ENCODE measurements at places on chromosomes 3 and 15.

GRCh38 chr3:113912552-113913236 is 35.1 kb upstream of the ZDHHC23 start:
- no peak for DNase-seq

GRCh38 chr3:111035902-111036301 is 35.7 kb upstream of the NECTIN3 start:
- DNase-seq: no peak

DNA sequence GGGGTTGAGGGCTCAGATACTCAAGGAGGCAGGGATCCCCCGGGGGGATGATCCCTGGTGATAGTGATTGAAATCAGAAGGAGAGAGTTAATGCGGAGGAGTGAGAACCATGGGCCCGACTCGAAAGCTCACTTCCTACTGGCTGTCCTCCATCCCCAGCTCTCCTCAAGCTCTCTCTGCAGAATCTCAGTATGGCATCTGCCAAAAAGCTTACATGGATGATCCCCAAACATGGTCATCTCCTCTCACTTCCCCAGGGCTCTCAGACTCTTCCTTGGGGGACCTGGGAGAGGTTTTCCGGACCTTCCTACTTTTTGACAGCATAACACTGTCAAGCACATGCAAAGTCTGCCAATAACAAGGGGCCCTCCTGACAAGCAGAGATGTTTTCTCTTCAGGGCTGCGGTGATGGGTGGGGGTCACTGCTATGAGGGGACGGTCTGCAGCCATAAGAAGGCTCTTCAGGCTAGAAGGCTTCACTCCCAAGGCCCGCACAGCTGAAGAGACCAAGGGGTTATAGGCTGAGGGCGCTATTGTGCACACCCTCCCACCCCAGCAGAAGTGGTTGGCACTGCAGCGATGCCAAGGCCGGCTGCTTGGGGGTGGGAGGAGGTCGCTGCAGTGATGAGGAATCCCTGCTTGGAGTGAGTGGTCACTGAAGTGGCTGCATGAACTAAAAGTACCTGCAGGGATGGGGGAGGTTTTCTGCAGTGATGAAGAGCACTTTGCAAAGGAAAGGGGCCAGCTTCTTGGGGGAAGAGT is 828 bp upstream of the VWA5B2 start:
- DNase-seq: no peak

DNA sequence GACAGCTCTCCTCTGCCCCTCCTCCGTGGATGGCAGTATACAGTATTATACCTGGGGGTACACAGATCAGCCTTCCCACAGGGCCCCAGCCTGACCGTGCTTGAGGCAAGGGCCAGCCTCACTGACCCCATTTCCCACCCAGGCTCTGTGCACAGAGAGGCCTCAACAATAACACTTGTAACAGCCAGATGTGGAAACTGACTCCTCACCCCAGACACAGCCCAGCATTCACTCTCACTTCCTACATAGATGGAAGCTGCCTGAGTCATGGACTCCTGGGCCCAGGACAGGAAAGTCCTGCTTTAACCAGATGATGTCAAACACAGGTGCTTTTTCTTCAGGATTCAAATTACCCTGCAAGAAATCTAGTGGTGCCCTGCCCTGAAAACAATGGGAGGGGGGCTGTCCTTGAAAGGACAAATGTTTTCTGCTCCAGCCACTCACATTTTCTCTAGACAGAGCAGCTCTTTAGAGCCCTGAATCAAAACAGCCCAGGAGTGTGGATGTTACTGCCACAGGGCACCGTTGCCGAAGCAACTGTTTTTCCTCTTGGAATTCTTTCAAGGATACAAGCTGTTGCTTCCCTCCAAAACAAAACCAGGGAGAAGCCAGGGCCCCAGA is 16.4 kb downstream of the CCDC12 start:
- DNase-seq: no peak

DNA sequence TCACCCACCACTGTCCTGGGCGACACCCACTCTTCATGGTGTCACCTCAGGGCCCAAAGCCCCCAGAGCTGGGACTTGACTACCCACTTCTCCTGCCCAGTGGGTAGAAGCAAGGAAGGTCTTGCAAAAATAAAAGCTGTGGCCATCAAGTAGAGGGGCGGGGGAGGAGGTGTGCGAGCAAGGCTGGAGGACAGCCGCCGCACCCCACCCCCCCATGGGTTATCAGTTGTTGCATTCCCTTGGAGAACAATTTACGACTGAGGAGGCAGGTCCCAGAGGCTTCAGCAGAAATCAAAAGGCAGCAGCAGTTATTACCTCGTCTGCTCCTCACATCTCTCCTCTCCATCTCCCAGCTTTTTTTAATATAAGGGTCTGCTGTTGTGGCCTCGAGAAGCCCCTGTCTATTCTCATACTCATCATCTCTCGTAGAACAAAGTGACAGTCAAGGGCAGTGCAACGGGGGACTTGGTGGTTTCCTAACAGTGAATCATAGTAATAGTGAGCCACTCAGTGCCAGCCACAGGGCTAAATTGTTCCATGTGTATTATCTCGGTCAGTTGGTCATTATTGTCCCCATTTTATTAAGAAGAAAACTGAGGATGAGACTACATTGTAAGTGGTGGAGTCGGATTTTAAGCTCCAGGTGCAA is 116.4 kb downstream of the PDCD6IP start:
- DNase-seq: no peak

GRCh38 chr3:14457999-14458398 is 55.6 kb downstream of the SLC6A6 start:
- no peak for DNase-seq

DNA sequence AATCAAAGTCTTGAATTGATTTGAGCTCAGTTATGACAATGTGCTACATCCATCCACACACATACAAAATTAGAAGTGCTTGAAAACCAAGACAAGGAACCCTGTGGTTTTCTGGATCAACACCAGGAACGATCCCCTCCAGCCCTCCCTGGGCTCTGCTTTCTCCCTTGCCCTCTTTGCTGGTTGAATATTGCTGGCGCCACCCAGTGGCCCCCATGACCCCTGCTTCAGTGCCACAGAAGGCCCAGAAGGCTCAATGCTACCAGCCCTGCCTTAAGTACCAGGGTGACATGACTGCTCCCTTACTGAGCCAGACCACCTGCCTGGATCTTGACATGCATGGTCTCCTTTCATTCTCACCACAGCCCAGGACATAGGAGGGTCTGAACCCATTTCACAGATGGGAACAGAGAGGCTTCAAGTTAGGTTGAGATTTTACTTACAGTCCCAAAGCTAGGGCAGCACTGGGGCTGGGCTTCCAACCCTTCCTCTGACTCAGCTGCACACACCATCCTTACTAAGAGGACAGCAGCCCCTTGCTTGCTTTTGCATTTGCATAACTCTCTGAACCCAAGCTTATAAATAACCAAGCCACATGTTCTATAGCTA is 15.0 kb downstream of the IL12A start:
- DNase-seq: peak; percentile 11

- no peak for DNase-seq
Observed at GRCh38 chr3:16482770-16483531, 30.5 kb downstream of the RFTN1 start.

DNA sequence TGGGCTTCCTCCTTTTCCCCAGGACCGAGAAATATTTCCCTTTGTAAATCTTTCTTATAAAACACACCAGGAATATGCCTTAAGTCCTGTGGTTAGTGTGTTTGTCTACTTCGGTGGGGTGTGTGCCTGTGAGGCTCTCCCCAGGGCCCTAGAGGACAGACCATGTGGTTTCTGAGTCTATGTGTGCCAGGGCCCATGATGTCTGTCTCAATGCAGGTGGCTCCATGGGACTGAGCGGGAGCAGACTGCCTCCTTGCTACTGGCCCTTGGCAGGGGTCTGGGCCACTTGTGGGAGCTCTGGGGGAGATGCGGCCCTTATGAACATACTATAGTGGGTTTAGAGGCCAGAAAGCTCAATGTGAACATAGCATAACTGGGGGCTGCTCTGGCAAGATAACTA is 37.6 kb downstream of the SCN5A start:
- no peak for DNase-seq

GRCh38 chr3:177262396-177262795 is 65.1 kb upstream of the TBL1XR1 start:
- DNase-seq: no peak

DNA sequence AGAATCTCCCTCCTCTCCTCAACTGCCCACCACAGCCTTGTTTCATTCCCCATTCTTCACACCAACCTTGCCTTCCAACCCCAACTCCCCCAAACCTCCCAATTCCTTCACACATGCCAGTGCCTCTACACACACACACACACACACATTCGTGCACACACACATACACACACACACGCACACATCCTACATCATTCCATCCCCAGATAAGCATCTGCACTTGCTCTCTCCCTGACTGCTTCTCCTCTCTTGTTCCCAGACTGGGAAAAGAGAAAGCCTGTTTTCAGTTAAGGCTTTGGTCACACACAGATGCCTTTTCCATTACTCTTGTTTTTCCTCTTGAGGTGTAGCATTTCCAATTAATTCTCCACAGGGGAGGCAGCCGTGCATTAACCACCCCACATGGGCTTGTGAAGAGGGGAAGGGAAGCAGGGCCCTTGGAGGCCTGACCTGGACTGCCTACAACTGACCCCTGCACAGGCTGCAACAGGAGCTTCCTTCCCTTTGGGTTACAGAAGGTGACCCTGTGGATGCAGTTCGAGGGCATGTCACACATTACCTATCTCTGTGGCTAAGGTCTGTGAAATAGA is 32.0 kb upstream of the BOC start:
- DNase-seq: no peak

- no peak for DNase-seq
Observed at GRCh38 chr3:131360191-131360755, 21.3 kb upstream of the NUDT16 start.

- peak; percentile 28 for DNase-seq
Observed at GRCh38 chr3:160225176-160226025, at the start of gene C3orf80. C3orf80 (plus strand) TSS chr3:160225422; CDS start chr3:160225636, 214 bp downstream.

DNA sequence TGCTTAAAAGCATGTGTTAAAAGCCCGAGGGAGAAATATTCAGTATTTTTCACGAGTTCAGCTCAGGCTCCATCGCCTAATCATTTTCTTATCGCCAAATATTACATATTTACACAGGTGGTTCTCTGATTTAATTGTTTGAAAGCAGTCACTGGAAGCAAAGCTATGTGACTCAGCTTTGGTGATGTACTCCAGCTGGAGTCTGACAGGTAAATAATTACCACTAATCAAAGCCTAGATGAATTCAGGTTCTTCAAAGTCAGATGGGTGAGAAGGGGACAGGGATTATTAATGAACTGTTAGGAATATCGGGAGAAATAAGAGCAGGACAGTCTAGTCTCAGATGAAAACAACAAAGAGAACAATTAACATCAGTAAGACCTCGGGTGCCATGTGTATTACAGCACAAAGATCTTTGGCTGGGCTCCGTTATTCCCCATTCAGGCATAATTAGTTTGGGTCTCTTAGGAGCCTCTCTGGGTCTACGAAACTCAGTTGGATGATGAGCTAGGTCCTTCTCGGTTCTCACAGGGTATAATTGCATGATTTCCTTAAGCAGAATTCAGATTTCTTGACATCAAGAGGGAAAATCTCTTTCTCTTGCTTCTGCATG is 331.7 kb upstream of the ADAMTS9 start:
- DNase-seq: no peak

GRCh38 chr3:119831022-119831421 is 49.1 kb downstream of the NR1I2 start:
- DNase-seq: no peak

DNA sequence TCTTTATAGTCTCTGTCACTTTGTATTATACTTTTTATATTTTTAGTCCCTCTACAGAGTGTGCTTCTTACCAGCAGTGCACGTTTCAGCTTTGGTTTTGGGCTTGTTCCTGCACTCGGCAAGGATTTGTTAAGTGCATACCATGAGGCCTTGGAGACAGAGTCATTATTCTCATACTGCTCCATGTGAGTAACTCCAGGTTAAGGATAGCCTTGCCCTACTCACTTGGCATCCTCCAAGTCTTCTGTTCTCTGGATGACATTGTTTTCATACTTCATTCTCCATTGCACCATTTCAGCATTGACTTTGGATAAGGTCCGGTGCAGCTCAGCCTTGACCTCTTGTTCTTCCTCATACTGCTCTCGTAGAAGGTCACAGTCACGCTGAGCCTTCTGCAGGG is 96.4 kb downstream of the MYH15 start:
- no peak for DNase-seq

DNA sequence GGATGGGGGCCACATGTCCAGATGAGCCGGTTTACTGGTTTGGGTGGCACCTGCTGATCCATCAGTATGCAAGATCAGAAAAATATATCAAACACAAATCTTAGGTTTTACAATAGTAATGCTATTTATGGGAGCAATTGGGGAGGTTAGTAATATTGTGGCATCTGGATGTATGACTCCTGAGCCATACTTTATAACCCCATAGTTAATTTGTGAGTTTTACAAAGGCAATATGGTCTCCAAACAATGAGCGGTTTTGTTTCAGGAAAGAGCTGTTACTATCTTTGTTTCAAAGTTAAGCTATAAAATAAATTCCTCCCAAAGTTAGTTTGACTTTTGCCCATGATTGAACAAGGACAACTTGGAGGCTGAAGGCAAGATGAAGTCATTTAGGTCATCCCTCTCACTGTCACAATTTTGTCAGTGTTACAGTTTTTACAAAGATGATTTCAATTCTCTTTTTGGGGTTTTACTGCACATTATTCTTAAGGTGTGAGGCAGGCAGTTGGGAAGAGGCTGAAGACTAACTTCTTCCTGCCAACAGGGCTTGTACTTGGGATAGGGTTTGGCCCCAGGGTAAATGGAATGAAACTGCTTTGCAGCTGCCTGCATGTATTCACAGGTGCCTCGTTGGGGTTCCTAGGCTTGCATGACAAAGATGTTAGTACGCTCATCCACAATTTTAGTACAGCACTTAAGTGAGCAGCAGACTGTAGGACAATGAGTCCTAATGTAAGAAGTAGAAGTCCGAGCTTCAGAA is 296.6 kb upstream of the NDN start:
- no peak for DNase-seq

DNA sequence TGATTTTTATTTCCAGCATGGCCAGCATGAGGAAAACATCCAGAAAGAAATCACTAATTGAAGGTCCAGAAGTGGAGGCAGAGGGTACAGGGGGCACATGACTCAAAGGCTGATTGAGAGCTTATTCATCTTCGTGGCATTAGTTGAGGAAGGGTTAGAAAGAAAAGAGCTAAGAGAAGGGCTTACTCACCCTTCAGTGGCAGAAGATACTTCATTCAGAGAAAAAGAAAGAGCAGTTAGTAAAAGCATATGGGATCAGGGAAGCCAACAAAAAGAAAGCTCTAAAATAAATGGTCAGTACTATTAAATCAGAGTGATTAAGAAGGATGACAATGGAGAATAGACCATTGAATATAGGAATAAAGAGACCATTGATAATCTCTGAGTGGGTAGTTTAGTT is 25.2 kb downstream of the GAP43 start:
- DNase-seq: no peak

- no peak for DNase-seq
Observed at GRCh38 chr3:174285242-174285864, 573.8 kb upstream of the NAALADL2 start.

- DNase-seq: no peak
Observed at GRCh38 chr3:14415501-14415900, 13.1 kb downstream of the SLC6A6 start.

- no peak for DNase-seq
Observed at GRCh38 chr15:48177383-48177765, 721 bp downstream of the MYEF2 start.

- DNase-seq: no peak
Observed at GRCh38 chr3:113242096-113242581, 30.8 kb downstream of the BOC start.

Data from activated CD8-positive, alpha-beta memory T cell treated with anti-CD3 and anti-CD28 coated beads for 1 hour (primary cell).